ENCODE measurements at places on chromosomes 3 and 15. TPM values are rescaled to one million over a fixed set of nuclear protein-coding genes. Genes with fewer than 3 reads are reported as not detected.

GOLGA8M gene
- 0.09 TPM for total RNA-seq

PFKFB4 gene
- total RNA-seq: 6.6 TPM

FOXB1 gene
- not detected for total RNA-seq

CHDH gene
- not detected for total RNA-seq

GOLGA8J gene
- not detected for total RNA-seq

PARP14 gene
- 82.0 TPM for total RNA-seq

SPTSSB gene
- not detected for total RNA-seq

CHRNB4 gene
- total RNA-seq: not detected

GABRB3 gene
- not detected for total RNA-seq

PRR20G gene
- not detected for total RNA-seq

C2CD4A gene
- total RNA-seq: 1.5 TPM

KBTBD13 gene
- not detected for total RNA-seq

ANKRD63 gene
- 0.09 TPM for total RNA-seq

CHRNA7 gene
- total RNA-seq: 1.8 TPM

CLDND1 gene
- total RNA-seq: 124 TPM

PPM1L gene
- total RNA-seq: 1.2 TPM

LDHAL6B gene
- not detected for total RNA-seq

FAM81A gene
- under 0.01 TPM for total RNA-seq

SLC12A1 gene
- total RNA-seq: not detected

SENP5 gene
- 44.8 TPM for total RNA-seq

SLC28A1 gene
- not detected for total RNA-seq

CHRM5 gene
- total RNA-seq: under 0.01 TPM

MYO5C gene
- total RNA-seq: 7.0 TPM

ADAMTSL3 gene
- total RNA-seq: 4.9 TPM

RHCG gene
- 0.09 TPM for total RNA-seq

ARHGAP31 gene
- total RNA-seq: 23.5 TPM

CD86 gene
- under 0.01 TPM for total RNA-seq

SLC4A7 gene
- total RNA-seq: 96.3 TPM

SLC27A2 gene
- total RNA-seq: not detected

HTR3E gene
- total RNA-seq: not detected

SLC25A38 gene
- 15.5 TPM for total RNA-seq

XXYLT1 gene
- 35.3 TPM for total RNA-seq

TIGIT gene
- total RNA-seq: not detected
